ENCODE measurements at places on chromosomes 6 and 20.

DNA sequence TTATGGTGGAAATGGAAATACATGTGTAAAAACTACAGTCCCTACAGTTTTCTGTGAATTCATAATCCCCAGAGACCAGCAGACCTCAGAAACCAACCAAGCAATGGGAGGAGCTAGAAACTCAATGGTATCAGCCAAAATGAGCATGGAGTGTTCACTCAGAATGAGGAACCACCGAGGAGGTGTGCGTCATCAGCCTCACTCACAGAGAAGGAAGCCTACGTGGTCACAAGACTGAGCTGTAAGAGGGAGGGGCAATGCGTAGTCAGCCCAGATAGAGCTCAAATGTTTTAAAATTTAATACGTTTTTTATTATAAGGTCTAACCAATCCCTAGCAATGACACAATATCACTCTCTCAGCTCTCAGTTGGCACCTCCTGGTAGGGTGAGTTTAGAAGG lies 17.4 kb downstream of the MYLK4 start:
- no peak for DNase-seq

DNA sequence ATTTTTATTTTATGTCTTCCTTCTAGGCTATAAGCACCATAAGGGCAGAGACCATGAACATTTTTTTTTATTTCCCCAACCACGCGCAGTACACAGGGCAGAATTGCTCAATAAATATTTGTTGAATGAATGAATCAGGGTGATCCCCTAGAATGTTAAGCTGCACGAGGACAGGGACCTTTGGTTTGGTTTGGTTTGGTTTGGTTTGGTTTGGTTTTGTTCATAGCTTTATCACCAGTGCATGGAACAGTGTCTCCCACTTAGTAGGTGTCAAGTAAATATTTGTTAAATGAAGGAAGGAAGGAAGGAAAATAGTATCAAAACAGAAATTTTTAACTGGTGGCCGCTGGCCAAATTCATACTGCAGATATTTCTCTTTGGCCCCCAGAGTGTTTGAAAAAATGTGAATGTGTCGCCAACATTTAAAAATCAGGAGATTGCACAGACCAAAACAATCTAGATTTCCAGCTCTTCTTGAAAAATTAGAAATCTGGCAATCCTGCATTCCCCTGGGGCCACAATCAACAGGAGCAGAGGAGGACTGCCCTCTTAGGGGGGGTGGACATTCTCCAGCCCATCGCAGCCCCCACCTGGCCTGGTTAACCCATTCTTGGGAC lies 205.3 kb downstream of the EYA2 start:
- DNase-seq = no peak

DNA sequence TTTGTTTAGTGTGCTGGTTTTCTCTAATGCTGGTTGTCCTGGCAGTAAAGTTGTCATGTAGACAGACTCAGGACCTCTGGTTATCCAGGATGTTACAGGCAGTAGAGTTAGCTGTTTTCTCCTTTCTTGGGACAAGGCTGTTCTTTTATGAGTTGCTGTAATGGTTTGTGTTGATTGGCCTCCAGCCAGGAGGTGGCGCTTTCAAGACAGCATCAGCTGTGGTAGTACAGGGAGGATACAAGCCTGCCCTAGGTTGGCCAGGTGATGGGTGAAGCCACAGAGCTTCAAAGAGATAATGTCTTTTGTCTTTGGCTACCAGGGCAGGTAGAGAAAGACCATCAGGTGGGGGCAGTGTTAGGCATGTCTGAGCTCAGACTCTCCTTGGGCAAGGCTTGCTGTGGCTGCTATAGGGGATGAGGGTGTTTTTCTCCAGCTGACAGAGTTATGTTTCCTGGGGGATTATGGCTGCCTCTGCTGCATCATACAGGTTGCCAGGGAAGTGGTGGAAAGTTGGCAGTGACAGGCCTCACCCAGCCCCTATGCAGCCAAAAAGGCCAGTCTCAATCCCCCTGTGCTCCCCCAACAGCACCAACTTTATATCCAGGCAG lies 127.2 kb upstream of the TAB2 start:
- DNase-seq = peak; percentile 65

- no peak for DNase-seq
Measured at GRCh38 chr6:142008016-142008735, 124.5 kb upstream of the GJE1 start.

DNA sequence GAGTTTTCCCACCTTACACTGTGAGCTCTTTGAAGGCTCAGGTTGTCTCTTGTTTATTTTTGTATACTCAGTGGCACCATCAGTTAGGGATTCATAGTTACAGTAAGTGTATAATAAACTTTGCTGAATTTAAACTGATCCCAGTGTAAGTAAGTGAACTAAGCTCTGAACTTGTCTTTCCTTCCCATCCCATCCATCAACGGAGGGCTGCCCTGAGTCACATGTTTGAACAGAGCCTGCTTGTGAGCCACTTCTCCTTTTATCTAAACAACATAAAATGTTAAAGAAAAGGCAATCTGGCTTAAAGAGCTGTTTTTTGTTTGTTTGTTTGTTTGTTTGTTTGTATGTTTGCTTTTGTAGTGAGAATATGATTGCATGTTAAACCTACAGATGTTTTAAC lies 185.7 kb upstream of the MARCKS start:
- DNase-seq = peak; percentile 67

DNA sequence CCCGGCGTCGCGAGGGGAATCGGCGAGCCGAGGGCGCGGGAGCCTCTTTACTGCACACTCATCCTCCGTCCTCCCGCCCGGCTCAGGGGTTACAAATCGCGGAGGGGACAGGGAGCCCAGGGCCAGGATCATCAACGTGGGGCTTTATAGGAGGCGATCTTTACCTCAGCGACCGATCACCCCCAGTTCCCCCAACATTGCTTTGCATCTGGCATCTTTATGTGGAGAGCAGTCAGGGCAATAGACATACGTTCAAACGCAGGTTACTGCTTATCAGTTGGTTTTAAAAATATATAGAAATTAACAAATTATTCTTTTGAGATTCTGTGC lies 634 bp downstream of the HSF2 start:
- DNase-seq = peak; percentile 57

DNA sequence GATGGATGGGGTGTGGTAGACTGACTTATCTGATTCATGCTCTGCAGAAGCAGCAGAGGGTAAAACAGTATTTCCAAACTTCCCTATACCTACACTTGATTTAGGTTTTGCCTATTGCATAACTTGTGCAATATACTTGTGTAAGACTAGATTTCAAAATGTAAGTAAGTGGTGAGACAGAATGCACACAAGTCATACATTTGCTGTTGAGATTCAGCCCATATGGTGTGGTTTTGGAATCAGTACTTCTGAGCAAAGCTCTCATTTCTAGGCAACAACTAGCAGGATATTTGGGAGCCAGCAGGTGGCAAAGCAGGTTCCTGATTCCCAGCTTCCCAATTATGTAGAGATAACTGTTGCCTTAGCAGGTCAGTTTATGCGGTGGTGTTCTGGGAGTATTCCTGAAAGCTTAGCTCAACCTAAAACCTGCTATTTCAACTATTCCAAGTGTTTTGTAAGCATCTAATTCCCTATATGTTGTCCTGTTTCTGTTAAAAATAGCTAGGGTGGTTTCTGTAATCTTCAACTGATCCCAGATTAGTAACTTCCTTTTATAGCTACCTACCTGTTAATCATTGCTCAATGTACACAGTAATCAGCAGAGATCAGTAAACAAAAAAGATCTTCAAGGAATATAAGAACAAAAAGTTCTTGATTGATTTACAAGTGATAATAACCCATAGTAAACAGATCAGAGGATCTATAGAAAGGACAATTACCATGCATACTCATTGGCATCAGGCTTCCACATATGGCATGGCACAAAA lies 8.5 kb upstream of the FABP7 start:
- DNase-seq = peak; percentile 36

- DNase-seq = no peak
Measured at GRCh38 chr6:12814015-12814414, 97.4 kb downstream of the PHACTR1 start.

DNA sequence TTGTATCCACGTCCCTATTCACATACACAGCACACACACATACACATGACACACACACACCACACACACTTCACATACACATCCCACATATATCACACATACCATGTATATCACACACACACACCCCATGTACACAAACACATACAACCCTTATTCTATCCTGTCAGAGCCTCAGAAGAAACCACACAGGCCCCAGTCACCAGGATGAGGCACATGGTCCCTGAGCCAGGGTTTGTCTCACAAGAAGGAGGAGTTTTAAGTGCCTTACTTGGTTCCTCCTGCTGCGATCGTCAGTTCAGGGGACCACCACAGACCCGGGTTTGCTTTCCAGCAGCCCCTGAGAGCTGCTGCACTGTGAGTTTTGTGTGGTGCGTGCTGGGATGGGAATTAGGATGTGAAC lies 23.6 kb downstream of the BFSP1 start:
- DNase-seq = no peak

- DNase-seq = peak; percentile 46
Measured at GRCh38 chr6:128807577-128807976, 75.4 kb upstream of the LAMA2 start.

DNA sequence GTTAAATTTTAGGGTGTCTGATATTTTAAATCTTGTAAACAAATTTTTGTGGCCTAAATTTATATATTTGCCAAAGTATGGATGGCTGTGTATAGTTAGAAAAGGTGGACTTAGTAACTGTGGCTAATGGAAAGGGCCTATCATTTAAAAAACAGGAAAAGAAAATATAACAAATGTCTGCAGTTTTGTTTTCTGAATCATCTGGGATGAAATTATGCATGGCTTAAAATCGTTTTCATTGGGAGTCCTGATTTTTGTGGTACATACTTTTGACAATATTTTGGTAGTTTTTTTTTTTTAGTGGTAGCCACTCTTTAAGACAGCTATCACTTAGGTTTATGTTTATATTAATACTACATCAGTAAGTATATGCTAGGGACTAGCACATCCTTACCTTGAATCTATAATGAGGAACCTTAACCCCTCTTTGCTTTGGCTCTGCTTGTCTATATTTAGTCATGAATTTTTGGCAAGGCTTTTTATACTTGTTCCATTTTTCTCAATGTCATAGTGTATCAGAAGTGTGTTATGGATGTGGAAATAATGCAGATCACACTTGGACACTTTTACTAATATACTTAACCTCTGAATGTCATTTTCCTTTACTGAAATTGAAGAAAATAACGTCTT lies 5.6 kb downstream of the ARID1B start:
- DNase-seq = no peak

DNA sequence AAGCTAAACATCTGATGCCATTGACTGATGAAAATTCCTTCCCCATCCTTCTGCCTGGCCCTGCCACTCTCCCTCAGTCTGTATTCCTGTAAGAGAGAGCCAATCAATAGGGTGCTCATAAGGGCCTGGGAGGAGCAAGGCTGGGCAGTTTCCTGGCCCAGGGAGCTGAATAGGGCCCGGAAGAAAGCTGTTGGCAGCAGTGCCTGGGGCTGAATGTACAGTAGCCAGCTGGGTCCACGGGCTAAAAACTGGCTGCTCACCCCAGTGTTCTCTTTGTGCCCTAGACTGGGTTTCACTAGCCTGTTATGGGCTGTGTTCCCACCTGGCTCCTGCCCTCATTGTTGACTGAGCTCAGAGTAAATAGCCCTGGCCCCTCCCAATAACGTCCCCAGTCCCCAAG lies 1.7 kb upstream of the WFDC2 start:
- peak; percentile 83 for DNase-seq
